ENCODE measurements at places on chromosomes 12 and 14. TPM values are rescaled to one million over a fixed set of nuclear protein-coding genes. Genes with fewer than 3 reads are reported as not detected.

DNA sequence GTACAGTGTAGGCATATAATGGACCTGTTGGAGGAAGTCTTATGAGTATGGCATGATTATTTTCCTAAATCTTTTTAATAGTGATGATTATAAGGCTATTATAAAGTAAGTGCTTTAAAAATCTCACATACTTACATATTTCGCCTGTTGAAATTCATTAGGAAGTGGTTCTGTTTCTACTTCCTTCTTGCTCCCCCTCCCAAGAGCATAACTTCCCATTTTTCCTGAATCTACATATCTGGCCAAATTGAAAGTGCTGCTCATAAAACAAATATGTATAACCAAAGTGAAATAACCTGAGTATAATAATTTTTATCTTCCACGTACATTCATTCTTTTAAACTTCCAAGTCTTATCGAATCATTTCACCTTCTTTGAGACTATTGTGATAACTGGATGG lies 455.6 kb upstream of the SEL1L start:
- DNase-seq, result no peak

DNA sequence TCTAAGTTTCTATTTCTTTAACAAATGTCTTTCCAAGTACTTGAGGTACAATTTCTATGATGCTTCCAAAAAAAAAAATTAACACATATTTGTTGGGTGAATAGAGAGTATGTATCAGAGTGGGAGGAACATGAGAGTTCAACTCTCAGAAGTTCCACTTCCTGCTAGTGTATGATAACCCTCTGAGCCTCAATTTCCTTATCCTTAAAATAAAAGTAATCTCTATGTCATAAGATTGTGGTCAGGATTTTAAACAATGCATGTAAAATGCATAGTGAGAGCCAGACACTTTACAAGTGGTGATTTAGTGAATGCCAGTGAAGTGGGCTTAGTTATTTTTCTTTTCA lies 270.3 kb upstream of the AMIGO2 start:
- DNase-seq, result no peak

GRCh38 chr14:103090481-103091020 lies 4.0 kb upstream of the EXOC3L4 start:
- DNase-seq, result no peak

- no peak for DNase-seq
Observed at GRCh38 chr12:39297891-39298290, 145.0 kb downstream of the KIF21A start.

DNA sequence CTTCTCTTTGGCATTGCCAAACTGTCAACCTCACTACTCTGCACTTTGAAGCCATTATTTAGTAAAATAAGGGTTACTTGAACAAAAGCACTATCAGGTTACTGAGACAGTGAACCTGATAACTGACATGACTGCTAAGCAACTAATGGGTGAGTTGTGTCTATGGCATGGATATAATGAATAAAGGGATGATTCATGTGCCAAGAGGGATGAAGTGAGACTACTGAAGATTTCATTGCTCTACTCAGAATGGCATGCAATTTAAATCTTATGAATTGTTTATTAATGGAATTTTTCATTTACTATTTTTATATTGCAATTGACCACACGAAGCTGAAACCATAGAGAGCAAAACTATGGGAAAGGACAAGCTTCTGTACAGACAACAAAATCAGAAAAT lies 74.4 kb downstream of the CEP128 start:
- no peak for DNase-seq

The TUBA1B gene
- 185 TPM for total RNA-seq
